Activated T-cell treated with anti-CD3 and anti-CD28 coated beads, Interleukin-2, amount 50 U/mL, for 72 hours (primary cell): ENCODE measurements at places on chromosomes 5 and 9. TPM values are rescaled to one million over a fixed set of nuclear protein-coding genes. Genes with fewer than 3 reads are reported as not detected.

DNA sequence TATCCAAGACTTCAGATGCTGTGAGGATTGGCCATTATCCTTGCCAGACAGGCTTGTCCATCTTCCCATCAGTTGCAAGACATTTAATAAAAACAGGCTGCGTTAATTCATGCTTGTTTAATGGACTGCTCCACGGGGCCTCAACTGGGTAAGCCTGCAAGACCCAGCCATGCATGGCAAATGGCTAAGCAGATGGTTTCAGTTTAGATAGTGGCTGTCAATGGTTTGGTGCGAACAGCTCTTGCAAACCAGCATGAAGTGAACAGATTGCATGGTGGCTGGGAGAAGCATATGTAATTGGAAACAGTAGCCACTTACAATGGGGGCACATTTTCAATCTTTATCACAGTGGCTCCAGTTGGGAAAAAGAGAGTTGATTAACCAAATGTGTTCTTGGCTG lies 628.2 kb upstream of the KLF4 start:
- no peak for DNase-seq

The INSL6 gene
- not detected for total RNA-seq

DNA sequence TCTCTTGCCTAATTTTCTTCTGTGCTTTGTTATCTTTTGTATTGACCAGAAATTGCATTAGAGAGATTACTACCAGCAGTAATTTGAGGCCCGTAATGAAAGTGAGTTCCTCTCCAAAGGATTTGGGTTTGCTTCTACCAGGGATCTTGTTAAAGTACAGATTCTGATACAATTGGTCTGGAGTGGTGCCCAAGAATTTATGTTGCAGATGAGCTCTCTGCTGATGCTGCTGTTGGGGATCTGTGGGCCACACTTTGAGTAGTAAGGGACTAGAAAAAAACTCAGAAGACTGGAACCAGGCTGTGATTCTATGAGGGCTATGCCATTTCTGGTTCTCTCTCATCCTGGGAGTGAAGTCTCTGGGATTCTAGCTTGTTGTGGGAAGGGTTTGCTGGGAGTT lies 192.2 kb downstream of the SEC61B start:
- no peak for DNase-seq

DNA sequence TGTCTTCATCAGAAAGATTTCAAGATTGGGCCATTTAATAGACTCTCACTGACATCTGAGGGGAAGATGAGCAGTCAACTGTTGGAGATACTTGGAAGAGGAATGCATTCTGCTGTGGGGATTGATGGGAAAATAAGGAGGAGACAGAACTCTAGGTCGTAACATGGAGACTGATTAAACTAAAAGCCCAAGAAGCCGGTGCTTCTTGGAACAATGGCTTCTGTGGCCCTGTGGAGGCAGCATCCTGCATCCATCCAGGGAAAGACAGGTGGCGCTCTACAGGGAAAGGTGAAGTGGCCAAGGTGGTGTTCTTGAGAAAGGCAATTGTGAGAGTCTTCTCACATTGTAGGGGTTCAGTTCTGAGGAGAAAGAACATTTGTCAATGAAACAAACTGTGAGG lies 31.3 kb downstream of the ZFAND5 start:
- DNase-seq: no peak
